Ecto neural progenitor cell (in vitro differentiated cells): ENCODE measurements at places on chromosomes 2 and 18.
A peak's percentile ranks its signal among the peaks of the same experiment; 100 is the strongest.

GRCh38 chr2:102159295-102159694 is 16.7 kb downstream of the IL1R1 start:
- no peak for DNase-seq

- no peak for DNase-seq
Observed at GRCh38 chr18:70659036-70659925, 370.4 kb downstream of the SOCS6 start.

GRCh38 chr2:46246790-46247189 is 50.4 kb upstream of the EPAS1 start:
- DNase-seq, result no peak

DNA sequence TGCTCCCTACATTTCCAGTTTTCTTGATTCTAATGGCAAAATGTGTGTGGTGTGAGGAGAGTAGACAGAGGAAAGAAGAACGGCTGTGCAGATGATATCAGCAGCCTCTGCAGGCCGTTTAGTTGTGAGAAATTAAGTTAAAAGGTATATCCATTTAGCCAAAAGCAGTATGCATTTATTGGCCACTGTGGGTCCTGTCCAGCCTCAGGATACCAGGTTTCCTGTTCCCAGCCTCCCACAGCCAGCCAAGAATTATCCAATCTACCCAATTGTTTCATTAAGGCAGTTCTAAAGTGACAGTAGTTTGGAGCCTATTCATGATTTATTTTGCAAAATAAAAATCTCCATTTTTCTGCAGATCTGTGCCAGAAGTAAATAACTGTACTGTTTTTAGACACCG is 107.5 kb downstream of the TMEM18 start:
- DNase-seq, result no peak

DNA sequence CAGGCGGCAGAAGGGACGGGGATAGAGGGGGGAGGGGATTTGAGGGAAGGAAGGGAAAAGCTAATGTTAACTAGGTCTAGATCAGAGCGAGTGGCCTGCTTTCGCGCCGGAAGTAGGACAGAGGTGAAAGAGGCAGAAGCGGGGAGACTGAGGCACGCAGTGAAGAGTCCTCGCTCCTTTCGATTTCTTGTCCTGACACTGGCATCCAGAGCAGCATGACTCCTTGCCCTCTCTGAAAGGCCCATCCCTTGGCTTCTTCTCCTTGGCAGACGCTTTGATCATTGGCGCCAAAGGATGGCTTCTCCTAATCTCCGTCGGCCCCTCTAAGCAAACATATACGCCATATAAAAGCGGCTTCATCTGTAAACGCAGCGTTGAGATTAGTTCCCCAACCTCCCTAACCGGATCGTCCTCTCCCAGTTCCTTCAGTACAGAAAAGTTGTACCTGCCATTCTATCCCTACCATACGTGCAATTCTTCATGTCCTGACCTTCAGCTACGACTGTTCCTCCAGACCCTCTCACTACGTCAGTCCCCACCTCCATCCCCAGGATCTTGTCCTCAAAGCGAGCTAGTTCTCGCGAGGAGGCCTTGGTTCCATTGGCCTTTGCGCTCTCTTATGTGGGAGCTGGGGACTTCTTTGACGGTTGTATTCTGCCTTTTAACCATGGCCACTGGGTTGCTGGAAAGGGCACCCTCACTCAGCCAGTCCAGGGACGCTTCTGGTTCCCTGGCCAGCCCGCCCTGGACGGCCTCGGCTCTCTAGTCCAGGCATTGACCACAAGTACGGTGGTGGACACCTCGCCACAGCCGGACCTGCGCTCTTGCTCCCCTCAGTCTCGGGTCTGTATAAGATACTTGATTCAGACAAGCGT is 857 bp upstream of the NEUROD1 start:
- DNase-seq, result peak; percentile 48

- DNase-seq, result no peak
Observed at GRCh38 chr2:104874230-104874629, 20.3 kb downstream of the POU3F3 start.

DNA sequence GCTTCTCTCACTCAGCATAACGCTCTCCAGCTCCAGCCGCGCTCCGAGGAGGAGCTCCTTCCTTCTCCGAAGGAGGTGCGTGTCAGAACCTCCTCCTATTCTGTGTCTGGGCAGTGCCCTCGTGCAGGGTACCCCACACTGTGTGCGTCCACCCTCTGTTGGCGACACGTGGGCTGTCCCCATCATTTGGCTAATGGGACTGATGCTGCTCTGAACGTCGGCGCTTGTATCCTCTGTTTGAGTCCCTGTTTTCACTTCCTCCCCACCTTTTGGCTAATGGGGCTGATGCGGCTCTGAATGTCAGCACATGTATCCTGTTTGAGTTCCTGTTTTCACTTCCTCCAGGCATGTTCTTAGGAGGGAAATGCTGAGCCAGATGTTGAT is 22.2 kb downstream of the KCNG2 start:
- no peak for DNase-seq

- no peak for DNase-seq
Observed at GRCh38 chr2:117378653-117379052, 435.8 kb upstream of the DDX18 start.

DNA sequence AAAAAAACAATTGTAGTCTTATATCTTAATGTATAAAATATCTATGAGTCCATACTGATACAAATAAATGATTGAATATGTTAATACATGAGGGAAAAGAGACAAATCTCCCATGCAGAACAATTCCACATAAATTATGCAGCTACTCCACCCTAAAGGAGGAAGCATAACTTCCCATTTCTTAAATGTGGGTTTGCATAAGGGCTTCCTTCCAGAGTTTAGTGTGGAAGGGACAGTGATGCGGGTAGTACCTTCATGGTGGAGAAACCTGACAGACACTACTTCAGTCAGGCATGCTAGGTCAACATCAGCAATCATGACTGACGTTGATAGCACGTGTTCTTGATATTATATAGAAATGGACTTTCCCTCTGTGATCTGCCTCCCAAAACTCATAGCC is 146.9 kb upstream of the STON1 start:
- no peak for DNase-seq

- DNase-seq, result no peak
Observed at GRCh38 chr2:5617358-5617757, 74.8 kb upstream of the SOX11 start.

DNA sequence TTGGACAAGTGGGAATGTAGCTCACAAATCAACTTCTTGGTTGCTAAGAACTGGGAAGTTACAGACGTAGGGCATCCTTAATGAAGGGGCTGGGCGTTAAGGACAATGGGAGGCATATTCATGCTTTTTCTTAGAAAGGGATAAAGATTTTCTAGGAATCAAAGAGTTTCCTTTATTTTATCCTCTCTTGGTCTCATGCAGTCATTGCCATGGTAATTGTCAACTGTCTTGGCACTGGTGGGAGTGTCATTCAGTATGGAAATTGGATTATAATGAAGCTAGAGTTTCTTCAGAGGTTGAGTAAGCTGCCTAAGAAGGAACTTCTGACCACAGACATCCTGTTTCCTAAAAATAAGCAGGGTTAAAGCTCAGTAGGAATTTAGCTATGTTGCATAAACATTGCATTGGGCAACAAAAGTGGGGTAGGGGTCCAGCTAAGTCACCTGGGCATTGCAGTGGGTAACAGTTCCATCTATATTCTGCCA is 114.0 kb downstream of the LYPD6B start:
- no peak for DNase-seq

DNA sequence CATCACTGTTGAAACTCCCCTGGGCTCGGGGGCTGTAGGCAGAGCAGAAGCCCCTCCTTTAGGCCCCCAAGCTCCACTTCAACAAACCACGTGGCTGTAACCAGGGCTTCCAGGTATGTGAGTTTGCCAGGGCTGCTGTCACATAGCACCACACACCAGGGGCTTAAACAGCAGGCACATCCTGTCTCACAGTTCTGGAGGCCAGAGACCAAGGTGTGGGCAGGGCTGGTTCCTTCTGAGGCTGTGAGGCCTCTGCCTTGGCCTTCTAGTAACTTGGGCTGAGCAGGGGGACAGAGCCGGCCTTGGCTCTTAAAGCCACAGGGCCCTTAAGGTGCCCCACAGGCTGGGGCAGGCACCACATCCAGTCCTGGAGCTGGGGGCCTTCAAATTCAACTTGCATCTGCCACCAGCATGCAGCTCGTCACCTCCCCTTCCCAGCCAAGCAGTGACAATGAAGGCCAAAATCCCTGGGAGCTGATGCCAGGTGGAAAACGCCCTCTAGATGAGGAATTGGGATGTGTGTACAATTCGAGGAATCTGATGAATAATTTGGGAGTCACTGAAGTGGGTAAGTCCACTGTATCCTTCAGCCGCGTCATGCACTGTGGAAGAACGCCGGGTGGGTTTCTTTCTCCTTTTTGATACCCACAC is 104.2 kb upstream of the ODC1 start:
- no peak for DNase-seq

GRCh38 chr2:120244656-120245519 is 7.8 kb upstream of the RALB start:
- DNase-seq, result no peak

GRCh38 chr18:75473316-75473715 is 45.8 kb upstream of the SMIM21 start:
- no peak for DNase-seq

DNA sequence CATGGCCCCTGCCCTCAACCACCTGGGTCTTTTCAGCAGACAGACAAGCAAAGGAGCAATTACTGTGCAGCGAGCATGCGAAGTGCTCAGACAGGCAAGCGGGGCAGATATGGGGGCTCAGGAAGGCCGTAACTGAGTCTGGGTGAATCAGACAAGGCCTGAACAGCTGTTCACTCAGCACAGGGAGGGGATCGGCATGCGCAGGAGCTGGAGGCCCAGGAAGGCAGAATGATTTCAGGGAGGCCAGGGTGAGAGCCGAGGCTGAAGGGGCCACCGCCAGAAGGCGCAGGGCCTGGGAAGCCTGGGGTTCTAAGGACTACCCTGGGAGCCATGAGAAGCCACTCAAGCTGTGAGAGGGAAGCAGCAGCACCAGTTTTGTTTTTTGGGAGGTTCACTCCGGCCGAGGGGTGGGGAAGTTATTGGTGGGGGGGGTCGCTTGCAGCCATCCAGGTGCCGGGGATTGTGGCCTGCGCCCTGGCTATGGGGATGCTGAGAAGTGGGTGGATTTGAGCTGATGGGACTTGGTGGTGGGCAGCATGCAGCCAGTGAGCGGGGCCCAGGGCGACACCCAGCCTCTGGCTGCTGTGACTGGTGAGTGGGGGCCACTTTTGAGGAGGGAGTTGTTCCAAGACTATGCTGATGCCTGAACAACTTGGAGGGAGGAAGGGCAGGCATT is 132.2 kb downstream of the TSN start:
- no peak for DNase-seq
